Smooth muscle cell of the coronary artery (primary cell): ENCODE measurements at places on chromosomes 6 and 20. TPM values are rescaled to one million over a fixed set of nuclear protein-coding genes. Genes with fewer than 3 reads are reported as not detected.

The SPAG4 gene
- 3.5 and 17.3 TPM in 2 replicates for total RNA-seq

The TNFRSF6B gene
- total RNA-seq: 0.68 and 7.8 TPM in 2 replicates

The HUS1B gene
- total RNA-seq: 0.68 and 1.1 TPM in 2 replicates

The PACSIN1 gene
- total RNA-seq: not detected in 2 replicates

The CCN2 gene
- total RNA-seq: 15.8 and 981 TPM in 2 replicates

The TRIM40 gene
- under 0.01 TPM in 1 of 2 replicates, not detected in the other for total RNA-seq

The HLA-DOB gene
- 0.59 TPM in 1 of 2 replicates, not detected in the other for total RNA-seq

The SLC12A5 gene
- total RNA-seq: under 0.01 TPM in 1 of 2 replicates, not detected in the other

The CAPN11 gene
- not detected in 2 replicates for total RNA-seq

The LTB gene
- not detected in 2 replicates for total RNA-seq

The DNMT3B gene
- total RNA-seq: 2.0 and 2.3 TPM in 2 replicates

The C6orf163 gene
- total RNA-seq: 0.83 and 0.94 TPM in 2 replicates

The LCA5 gene
- 2.1 and 5.3 TPM in 2 replicates for total RNA-seq

The PRDM13 gene
- not detected in 2 replicates for total RNA-seq

The BPI gene
- total RNA-seq: 0.12 and 0.30 TPM in 2 replicates

The DTNBP1 gene
- total RNA-seq: 6.7 and 7.1 TPM in 2 replicates

The LPA gene
- total RNA-seq: not detected in 2 replicates

The CDH26 gene
- under 0.01 and 0.23 TPM in 2 replicates for total RNA-seq

The HLA-DQA1 gene
- total RNA-seq: not detected in 2 replicates

The STX7 gene
- 50.1 and 60.8 TPM in 2 replicates for total RNA-seq

The HLA-DRB5 gene
- total RNA-seq: not detected in 2 replicates
